ENCODE measurements at places on chromosomes 13 and 19. TPM values are rescaled to one million over a fixed set of nuclear protein-coding genes. Genes with fewer than 3 reads are reported as not detected.

Gene PEPD
- 66.1 TPM for total RNA-seq

Gene GJB6
- 1.9 TPM for total RNA-seq

Gene RTBDN
- total RNA-seq, result 0.16 TPM

DNA sequence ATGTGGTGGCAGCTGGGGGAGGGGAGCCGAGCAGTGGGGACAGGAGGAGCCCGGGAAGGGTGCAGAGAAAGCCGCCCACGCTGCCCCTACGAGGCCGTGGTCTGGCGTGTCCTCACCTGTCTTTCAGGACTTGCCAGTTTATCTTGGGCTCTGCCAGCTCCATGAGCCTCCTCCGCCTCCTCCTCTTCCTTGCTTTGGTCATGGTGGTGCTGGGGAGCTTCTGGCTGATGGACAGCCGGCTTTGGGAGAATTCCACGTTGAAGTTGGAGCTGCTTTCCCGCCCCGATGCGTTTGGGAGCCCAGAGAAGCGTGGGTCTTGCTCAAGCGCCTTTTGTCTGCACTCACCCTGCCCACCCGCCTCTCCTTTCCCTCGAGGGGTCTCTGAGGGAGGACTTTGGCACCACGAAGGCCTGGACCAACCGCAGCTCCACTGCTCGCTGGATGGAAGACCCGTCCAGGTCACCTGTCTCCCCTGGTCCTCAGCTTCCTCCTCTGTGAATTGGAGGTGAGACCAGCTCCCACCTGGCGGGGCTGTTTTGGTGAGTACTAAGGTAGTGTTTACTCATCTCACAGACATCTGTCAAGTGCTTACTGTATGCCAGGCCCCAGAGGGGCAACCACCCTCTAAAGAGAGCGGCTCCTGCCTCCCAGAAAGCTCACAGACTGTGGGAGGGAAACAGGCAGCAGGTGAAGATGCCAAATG is 29.7 kb upstream of the MIER2 start:
- DNase-seq, result no peak

DNA sequence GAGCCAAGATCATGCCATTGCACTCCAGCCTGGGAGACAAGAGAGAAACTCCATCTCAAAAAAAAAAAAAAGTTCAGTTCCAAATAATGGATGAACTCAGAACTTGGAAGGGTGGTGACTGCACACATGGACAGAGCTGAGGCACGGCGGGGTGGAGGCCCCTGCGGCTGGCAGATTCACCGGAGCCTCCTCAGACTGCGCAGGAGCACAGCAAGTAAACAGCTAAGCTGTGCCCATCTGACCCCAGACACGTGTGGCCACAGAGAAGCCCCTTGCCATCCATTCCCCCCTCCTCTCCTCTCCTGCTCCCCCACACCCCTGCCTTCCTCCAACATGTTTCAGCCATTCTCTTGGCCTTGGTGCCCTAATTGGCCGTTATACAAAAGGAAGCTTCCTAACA is 15.6 kb upstream of the PROZ start:
- DNase-seq, result no peak

DNA sequence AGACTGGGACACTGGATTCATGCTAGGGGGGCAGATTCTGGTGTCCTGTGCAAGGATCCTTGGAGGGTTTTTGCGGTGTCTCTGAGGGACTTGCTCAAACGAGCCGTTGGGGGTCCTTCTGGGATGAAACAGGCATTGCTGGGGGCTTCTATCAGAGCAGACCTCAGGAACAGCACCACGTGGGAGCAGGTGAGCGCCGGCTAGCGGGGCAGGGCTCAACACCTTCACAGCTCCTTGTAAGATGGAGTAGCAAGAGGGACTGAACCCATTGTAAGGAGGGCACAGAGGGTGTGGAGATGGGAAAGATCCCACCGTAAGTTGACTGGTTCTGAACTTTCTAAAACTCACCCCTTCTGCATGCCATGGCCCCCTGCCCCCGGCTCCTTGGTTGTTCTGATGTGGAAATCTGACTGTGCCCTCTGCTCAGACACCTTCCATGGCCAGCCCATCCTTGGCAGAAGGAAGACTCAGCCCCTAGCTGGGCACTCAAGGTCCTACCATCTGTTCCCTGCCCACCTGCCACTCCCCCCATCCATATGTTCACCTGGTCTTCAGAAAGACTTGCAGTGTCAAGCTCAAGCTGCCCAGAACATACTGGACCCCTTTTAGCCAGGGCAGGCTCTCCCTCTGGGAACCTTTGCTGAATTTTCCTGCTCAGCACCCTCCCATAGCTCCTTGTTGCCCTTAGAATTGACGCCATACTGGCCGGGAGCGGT is 1.2 kb downstream of the SLC27A1 start:
- no peak for DNase-seq

DNA sequence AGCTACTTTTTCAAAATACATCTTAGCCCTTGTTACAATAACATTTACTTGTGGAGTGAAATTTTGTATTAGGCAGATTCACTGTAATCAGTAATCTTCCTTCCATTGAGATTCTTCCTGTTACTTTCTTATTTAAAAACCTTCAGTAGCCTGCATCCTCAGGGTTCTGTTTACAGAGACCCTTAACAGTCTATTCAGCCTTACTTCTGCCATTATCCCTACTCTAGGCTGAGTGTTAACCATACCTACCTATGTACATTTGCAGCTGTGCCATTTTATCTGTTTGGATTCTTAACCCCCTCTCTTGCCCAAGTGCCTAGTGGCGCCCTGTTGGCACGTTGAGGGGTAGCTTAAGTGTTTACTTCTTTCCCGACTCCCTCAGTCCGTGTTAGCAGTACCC is 71.9 kb downstream of the LRCH1 start:
- no peak for DNase-seq

DNA sequence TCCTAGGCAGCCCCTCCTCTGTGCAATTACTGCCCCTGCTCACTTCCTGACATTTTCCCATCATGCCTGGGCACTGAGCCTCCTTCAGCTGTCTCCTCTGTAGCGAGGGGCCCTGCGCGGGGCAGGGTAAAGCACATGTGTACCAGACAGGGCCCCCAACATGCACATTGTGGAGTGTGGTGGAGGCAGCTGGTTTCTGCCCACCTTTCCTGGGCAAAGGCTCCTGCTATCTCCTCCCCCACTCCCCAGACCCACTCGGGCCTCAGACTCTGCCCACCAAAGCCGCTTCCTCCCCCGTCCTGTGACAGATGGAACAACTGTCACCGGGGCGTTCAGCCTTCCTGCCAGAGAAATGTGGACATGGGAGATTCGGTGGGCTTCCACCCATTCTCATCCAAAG is 2.9 kb upstream of the KPTN start:
- DNase-seq, result no peak

All from HT-29 (cell line).